ENCODE measurements at places on chromosomes 4 and X.

DNA sequence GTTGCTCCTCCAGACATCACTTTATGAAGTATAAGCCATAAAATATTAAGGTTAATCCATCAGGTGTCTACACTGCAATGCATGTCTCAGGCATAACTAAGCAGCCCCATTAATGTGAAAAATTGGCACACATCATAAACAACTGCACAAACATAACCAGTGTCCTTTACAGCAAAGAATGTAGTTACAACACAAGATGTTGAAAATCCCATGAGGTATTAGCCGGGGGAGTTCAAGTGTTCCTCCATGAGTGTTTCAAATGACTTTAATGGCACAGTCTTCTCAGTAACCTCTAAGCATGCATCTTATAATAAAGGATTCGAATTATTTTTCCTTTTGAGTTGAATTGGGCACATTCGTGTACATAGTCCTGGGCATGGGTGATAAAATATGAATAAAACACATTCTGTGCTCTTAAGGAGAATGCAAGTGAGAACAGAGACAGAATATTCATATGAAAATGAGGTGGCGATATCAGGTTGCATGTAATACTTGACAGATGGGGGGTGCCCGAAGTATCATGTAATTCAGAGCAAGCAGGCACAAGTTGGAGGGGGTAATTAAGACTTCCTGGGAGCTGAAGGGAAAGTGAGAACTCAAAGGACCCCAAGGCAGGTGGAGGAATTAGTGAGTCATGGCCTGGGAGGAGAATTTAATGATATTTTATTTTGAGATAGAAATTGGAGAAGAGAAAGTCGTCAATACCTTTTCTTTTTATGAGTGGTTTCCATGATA, 18.2 kb upstream of the VCX2 start:
- no peak for DNase-seq

- no peak for DNase-seq
These were observed 145.4 kb downstream of the STIM2 start for GRCh38 chr4:27005905-27006590.

DNA sequence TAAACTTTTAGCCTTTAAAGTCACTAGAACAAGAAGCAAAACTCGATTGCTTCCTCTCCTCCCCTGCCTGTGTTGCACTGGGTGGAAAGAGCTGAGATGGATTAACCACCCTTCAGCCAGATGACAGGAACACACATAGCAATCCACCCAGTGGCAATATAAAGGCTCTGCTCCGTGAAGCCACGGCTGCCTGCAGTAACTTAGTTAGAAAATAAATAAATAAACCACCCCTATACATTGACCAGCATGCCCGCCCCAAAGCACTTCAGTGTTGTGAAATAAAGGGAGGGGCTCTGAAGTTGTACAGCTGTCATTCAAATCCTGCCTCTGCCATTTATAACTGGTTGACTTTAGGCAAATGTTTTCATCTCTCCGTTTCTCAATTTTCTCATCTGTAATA, 217.1 kb upstream of the LDB2 start:
- DNase-seq, result no peak

- no peak for DNase-seq
These were observed 142.9 kb upstream of the SLC4A4 start for GRCh38 chr4:71195924-71196323.

DNA sequence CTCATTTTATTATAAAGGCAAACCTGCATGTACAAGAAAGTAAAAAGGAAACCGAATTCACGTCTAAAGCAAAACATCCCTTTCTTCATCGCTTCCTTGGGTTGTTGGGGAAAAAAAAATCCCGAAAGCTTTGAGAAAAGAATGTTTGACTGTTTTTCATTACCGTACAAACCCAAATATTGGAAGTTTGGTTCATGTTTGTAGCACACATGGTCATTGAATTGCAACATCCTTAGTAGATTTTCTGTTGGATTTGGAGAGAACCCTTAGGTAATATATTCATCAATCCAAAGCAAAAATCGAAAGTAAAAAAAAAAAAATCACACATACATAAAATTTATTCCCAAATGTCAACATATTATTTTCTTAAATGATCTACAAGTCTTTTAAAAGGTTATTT, 420.3 kb downstream of the MAPK10 start:
- no peak for DNase-seq

DNA sequence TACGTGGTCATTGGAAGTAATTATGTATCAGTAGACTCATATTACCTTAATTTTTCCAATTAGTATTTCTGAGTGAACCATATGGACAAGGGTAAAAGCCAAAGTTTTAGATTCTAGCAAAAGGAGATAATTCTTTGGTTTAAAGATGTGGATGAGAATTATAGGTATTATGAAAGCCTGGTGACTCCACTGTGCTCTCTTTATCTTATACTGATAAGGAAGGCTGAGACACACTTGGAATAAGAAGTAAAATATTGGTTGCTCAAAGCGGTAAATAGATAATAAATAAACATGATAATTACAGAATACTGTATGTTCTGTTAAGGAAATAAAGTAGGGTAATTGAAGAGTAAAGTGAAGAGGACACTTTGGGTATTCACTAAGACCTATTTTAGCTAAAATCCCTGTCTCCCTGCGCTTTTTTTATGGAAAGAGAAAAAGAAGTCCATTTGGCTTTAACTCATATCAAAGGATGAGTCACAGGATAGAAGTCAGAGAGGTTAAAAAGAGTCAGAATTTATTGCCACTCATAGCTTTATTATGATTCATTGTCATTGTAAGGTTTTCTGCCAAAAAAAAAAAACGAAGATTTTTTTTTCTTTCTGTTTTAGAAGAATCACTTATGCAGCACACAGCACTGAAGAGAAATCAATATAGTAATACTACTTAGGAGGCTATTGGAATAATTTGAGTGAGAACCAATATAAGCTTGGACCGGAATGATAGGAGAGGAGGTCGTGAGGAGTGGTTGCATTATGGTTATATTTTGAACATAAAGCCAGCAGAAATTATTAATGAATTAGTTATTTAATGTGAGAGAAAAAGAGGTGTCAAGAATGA, 2463.1 kb downstream of the ARAP2 start:
- no peak for DNase-seq

- DNase-seq, result no peak
These were observed 30.7 kb downstream of the TAF7L start for GRCh38 chrX:101260435-101260834.

DNA sequence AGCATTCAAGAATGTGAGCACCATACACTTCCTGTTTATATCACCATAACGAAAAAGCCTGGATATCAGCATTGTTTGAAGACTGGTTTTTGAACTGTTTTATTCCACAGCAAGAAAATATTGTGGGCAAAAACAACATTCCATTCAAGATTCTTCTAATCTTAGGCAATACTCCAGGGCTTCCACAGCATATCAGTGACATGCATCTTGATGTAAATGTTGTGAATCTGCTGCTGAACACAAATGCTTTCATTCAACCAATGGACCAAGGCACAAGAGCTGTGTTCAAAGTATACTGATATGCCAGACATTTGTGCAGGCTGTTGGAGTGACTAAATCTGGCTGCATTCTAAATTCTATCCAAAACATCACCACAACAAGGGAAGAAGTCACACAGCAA, 260.1 kb upstream of the ETNPPL start:
- DNase-seq, result no peak

- no peak for DNase-seq
These were observed 3.2 kb downstream of the KLHL2 start for GRCh38 chr4:165210566-165210965.

- no peak for DNase-seq
These were observed 86.8 kb upstream of the ETNPPL start for GRCh38 chr4:108849611-108850168.

GRCh38 chr4:31241504-31242106, 521.4 kb downstream of the PCDH7 start:
- DNase-seq, result no peak

Data from stimulated activated effector memory CD8-positive, alpha-beta T cell treated with anti-CD3 and anti-CD28 coated beads, Interleukin-12 subunit alpha, Interleukin-12 subunit beta, amount 100 ng/mL, for 72 hours (primary cell).